ENCODE measurements at places on chromosomes 4 and X.
A peak's percentile ranks its signal among the peaks of the same experiment; 100 is the strongest.

GRCh38 chr4:108072300-108072699 lies 82.6 kb downstream of the HADH start:
- DNase-seq, result no peak

DNA sequence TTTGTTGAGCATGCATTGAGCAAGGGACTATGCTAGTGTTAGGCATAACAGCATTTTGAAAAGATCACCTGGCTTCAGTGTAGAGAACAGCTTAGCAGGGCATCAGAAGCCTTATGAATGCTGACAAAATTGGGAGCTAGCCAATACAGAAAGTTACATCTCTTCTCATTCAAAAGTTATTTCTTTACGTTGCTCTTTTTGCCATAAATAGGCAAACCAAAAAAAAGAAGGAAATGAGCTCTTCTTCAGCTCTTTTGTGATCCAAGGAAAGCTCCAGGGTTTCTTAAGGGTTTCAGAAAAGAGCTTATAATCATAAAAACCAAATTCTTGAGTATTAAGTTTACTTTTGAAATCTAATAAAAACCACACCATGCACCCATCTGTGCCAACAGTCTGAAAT lies 35.2 kb upstream of the LNX1 start:
- no peak for DNase-seq

DNA sequence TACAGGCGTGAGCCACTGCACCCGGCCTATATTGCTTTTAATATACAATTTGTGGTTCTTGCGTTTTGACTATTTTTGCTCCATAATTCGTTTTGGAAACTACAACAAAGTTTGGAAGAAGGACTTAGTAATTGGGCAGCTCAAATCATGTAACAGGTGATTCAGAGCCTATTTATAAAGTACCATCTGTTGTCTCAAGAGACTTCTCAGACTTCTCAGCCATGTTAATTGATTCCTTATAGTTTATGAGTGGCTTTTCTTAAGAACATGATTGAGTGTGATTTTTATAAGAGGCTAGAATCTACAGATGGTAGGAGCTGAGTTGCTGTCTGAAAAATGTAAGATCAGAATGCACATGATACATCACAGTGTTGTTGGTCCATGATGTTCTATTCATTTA lies 240.2 kb downstream of the ADGRL3 start:
- DNase-seq, result no peak

GRCh38 chrX:153460826-153461225 lies 9.6 kb downstream of the HAUS7 start:
- peak; percentile 9 for DNase-seq

GRCh38 chrX:1534301-1535168 lies 2.5 kb downstream of the P2RY8 start:
- DNase-seq, result no peak

DNA sequence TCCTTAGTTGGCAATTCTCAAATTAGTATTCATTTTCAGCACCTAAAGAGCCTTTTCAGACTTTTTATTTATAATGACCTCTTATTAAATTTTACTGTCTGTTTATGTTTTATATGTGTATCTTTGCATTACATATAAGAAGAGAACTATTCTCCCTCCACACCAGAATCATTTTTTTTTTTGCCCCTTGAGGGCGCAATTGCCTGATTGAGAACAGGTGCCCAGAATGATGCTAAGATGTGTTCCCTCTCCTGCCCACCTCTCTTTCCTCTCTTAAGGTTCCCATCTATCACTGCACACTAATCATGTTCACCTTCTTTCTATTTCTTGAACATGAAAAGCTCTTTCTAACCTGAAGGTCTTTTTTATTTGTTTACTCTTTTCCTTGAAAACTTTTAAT lies 44.2 kb upstream of the ADAM29 start:
- DNase-seq, result no peak

- DNase-seq, result no peak
These were observed 673.2 kb upstream of the FRG1 start for GRCh38 chr4:189267312-189267965.

Data from HT1080 (cell line).